Activated CD4-positive, CD25-positive, alpha-beta regulatory T cell (primary cell): ENCODE measurements at places on chromosomes 1 and 21.

GRCh38 chr1:41681331-41682098 is 197.0 kb upstream of the EDN2 start:
- no peak for DNase-seq

GRCh38 chr1:24018611-24019580 is 38.8 kb upstream of the SRSF10 start:
- DNase-seq = no peak

- DNase-seq = no peak
Measured at GRCh38 chr1:243312952-243313634, 57.3 kb downstream of the SDCCAG8 start.

GRCh38 chr1:211612786-211613107 is 33.8 kb upstream of the SLC30A1 start:
- DNase-seq = no peak

- no peak for DNase-seq
Measured at GRCh38 chr1:81509594-81509993, 291.1 kb upstream of the ADGRL2 start.

- no peak for DNase-seq
Measured at GRCh38 chr1:172360985-172361384, 59.5 kb upstream of the C1orf105 start.

- peak; percentile 9 for DNase-seq
Measured at GRCh38 chr1:89607156-89607555, 25.8 kb upstream of the LRRC8C start.

DNA sequence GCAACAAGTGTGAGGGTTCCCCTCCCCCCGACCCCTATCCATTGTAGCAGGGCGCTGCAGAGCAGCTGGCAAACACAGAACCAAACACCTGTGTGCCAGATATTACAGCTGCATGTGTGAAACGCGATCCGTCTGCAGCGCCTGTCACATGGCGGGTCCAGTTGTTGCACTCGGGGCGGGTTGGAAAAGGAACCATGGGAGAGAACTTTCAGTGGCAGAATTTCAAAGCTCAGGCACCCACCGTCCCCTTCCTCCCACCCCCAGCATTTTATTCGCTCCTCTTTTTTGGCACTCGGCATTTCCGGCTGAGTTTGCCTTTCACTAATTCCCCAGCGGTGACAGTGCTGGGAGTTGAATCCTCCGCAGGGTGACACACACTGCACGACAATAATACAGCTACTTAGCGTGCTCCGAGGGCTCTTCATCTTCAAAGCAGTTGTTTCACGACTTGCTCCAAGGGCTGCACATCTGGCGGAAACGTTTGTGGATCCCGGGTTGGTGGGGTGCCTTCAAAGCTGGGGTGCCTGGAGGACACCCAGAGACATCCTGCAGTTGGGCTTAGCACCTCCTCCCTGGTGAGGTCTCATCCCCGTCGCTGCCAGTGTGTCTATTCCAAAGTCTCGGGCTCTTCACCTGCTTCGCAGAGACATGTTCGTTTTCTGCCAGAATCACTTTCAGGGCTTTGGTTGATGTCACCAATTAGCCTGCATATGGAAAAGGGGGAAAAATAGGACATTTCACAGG is 180.7 kb downstream of the ZBTB18 start:
- no peak for DNase-seq

DNA sequence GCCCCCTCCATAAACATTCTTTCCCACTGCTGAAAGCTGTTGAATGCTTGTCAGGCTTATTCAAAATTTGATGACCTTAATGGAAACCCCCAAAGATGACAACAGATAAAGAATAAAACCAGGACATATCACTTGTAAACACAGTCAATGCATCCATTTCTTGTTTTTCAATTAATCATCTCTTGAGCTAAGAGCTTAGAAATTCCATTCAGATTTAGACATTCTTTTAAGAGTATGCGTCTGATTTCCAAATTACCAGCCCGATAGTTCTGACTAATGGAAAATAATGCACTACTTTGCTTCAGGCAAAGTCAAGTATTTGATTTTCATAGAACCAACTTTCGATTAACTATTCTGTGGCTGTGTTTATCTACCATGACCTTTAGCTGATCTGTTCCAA is 100.6 kb upstream of the RUNX1 start:
- no peak for DNase-seq

GRCh38 chr21:39314143-39315027 is 953 bp upstream of the BRWD1 start:
- DNase-seq = peak; percentile 31

GRCh38 chr1:183039985-183040447 is 16.8 kb downstream of the LAMC1 start:
- no peak for DNase-seq

- DNase-seq = no peak
Measured at GRCh38 chr1:172918478-172918877, 132.3 kb downstream of the TNFSF18 start.

GRCh38 chr1:242398351-242398750 is 126.1 kb downstream of the PLD5 start:
- no peak for DNase-seq

GRCh38 chr1:36096500-36097432 is 8.1 kb downstream of the ADPRS start:
- no peak for DNase-seq

DNA sequence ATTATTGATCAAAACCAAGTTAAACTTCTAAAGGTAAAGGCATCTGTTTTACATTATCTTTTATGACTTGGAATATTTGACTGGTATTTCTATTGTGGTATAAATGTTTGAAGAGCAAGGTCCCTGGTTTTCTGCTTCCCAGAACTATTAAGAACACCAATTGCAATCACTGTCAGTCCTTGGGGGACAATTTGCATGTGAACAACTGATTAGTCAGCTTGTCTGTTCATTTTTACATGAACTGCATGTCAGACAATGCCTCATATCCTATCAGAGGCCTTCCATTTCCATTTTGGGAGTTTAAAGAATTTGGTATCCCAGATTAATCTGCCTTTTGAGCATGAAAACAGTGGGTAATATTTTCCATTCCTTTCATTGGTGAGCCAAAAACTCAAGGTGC is 654.9 kb upstream of the USP24 start:
- no peak for DNase-seq

DNA sequence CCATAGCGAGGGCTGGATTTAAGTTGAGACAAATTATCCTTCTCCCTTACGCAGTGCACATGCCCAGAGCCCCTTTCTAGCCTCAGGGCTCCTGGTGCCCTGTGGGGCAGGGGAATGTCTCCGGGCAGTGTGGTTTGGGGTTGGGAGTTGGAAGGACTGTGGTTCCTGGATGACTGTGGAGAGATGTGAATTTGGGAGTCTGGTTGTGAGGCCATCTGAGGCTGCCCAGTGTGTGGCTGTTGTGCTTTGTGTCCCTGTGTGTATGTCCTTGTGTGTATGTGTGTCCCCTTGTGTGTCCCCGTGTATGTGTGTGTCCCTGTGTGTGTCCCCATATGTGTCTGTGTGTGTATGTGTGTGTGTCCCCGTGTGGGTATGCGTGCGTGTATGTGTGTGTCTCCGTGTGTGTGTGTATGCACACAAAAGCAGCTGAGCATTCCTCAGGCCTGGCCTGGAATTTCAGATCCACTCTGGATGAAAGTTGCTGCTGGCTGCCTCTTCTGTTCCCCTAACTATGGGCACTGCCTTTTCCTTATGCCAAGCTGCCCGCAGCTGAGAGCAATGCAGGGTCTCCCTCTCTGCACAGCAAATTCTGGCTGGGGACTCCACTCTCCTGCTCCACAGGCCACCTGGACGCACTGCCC is 65.4 kb downstream of the UBIAD1 start:
- no peak for DNase-seq

DNA sequence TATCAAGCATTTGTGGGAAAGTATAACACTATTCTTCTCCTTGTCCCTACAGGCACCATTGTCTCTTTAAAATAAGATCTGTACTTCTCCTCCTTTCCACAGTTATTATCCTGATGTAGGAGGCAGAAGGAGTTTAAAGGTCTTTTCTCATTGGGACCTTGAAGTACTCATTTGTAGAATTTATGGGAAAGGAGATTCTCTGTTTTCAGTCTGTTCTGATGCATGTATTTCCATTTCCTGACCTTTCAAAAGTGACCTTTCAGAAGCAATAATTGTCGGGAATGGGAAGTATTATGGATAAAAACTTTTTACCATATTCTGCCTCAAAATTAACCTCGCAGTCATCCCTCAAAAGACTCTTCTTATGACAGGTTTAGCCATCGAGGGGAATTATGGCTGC is 224.8 kb downstream of the CTH start:
- DNase-seq = no peak

DNA sequence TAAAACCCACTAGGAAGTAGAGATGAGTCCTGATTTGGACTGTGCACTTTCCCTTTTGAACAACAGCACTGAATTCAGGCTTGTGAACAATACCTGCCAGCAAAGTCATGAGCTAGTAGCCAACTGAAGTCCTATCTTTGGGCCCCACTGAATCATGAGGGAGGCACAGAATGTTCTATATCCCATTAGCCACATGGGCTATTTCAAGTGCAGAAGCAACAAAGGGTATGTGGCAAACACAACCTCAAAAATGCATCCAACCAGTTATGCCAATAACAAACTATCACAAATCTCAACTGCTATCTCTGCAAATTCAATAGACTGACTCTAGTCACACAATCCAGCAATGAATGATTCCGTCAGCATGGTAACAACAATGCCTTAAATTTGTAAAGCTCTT is 276.0 kb downstream of the MRPL39 start:
- no peak for DNase-seq

DNA sequence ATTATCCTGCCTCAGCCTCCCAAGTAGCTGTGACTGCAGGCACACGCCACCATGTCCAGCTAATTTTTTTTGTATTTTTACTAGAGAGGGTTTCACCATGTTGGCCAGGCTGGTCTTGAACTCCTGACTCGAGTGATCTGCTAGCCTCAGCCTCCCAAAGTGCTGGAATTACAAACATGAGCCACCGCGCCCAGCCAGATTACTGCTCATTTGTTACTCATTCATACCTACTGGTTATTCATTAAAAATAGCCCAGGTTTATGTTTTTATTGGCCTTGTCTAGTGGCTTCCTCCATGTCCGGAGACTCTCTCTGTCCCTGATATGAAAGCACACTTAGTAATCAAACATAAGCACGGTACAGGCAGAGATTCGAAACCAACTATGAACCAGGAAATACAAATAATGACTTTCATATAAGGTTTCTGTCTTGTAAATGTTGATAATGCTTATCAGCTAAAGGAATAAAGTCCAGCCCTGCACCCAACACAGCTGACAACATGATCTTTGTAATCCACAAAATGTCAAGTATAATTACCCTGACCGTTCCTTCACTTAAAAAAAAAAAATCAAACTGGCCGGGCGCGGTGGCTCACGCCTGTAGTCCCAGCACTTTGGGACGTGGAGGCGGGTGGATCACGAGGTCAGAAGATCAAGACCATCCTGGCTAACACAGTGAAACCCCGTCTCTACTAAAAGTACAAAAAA is 50.4 kb upstream of the CXADR start:
- no peak for DNase-seq

DNA sequence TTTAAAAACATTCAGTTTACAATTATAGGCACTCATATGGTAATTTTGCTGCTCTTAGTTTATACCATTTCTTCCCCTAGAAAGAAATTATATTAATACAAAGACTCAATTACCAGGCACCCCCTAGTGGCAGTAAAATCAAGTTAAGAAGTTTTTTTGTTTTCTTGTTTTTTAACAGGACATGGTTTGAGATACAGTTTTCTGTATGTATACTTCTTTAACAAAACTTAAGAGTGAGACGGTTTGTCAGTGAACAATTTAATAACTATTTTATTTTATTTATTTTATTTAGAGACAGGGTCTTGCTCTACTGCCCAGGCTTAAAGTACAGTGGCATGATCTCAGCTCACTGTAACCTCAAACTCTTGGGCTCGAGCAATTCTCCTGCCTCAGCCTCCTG is 224.6 kb downstream of the FAF1 start:
- DNase-seq = no peak

- DNase-seq = no peak
Measured at GRCh38 chr1:202964791-202965410, 2.2 kb downstream of the CYB5R1 start.

DNA sequence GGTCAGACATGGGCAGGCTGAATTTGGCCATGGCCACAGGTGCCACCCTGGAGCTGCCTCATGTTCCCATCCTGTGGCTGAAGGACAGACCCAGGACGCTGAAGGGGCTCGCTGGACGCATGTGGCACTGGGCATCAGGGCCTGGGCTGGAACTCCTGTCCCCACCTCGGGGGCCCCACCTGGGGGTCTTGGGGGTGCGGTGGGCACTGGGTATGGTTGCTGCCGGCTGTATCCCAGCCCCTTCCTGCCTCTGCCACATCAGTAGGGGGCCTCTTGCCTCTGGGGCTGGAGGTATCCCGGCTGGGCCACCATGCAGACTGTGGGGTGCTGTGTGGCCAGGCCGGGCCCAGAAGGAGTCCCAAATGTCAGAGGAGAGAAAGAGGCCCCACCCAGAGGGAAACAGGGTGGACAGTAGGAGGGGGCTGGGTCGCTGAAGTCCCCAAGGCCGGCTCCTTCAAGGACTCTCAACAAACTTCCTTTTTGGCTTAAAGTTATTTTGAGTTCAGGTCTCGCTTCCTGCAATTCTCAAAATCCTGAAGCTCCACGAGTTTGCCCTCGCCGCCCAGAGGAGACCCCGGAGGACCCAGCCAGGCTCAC is 78.7 kb downstream of the SIK1 start:
- no peak for DNase-seq

DNA sequence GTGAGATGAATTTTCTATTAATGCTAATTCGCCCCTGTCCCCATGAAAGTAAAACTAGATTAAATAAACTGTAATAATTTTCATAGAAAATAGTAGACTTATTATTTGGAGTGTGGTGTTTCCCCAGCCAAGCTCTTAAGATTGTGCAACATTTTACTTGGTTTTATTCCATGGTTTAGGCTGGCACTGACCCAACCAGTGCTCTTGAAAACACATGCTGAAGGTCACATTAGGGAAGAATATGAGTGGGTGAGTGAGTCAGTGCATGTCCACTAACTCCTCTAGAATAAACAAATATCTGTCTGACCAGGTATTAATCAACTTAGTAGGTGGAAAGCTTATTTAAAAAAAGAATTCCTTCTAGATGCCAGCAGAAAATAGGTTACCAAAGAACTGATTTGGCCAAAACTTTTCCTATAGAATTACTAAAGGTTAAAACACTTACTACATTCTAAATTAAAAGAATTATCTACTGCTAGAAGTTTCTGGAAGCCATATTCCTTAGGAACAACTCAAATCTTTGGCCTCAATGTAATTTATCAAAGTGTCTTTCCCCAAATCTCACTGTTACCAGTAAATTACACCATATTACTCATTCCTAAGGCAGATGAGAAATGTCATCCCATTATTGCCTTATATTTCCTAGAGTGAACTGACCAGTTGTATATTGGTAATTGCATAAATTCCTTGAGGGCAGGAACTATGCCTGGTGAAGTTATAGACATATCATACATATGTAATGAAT is 89.7 kb upstream of the RGS1 start:
- no peak for DNase-seq

GRCh38 chr1:156525071-156525501 is 24.5 kb upstream of the MEF2D start:
- no peak for DNase-seq

DNA sequence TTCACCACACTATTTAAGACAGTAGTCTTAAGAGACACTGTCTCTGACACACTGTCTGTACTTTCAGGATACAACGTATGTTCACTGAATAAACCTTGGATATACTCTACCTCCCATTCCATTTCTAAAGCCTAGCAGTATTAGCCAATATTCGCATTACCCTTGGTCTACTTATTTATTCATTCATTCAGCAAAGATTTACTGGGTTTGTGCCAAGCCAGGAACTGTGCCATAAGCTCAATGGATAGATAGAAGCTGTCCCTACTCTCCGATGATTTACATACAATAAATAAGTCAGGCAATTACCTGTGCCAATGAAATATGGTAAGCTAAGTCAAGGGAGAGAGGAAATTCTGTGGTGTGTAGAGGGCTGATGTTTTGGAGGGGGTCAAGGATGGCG is 195.2 kb upstream of the RAB4A start:
- no peak for DNase-seq
